ENCODE measurements at places on chromosomes 4 and X. TPM values are rescaled to one million over a fixed set of nuclear protein-coding genes. Genes with fewer than 3 reads are reported as not detected.

Gene MMAA
- total RNA-seq: 8.4 TPM

GRCh38 chrX:68930542-68931317 lies 101.9 kb downstream of the EFNB1 start:
- DNase-seq: no peak

GRCh38 chr4:104967034-104967401 lies 179.7 kb upstream of the TET2 start:
- DNase-seq: no peak

- DNase-seq: no peak
Measured at GRCh38 chr4:98204236-98204553, 57.0 kb upstream of the RAP1GDS1 start.

DNA sequence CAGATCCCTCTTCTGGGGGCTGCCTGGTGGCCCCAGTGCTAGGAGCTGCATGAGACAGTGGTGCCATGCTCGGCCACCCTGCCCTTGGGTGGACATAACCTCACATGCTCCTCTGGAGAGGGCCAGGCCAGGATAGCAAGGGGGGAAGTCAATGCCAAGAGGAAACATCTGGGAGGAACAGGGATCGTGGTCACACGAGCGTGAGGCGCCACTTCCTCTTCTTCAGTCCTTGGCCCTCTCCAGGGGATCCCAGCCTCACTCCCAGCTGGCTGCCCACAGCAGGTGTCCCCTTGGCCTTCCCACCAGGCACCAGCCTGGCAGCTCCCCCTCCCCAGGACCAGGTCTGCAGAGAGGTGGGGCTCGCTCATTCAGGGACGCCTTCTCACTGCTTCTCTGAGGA lies 28.6 kb downstream of the TBC1D14 start:
- DNase-seq: no peak

DNA sequence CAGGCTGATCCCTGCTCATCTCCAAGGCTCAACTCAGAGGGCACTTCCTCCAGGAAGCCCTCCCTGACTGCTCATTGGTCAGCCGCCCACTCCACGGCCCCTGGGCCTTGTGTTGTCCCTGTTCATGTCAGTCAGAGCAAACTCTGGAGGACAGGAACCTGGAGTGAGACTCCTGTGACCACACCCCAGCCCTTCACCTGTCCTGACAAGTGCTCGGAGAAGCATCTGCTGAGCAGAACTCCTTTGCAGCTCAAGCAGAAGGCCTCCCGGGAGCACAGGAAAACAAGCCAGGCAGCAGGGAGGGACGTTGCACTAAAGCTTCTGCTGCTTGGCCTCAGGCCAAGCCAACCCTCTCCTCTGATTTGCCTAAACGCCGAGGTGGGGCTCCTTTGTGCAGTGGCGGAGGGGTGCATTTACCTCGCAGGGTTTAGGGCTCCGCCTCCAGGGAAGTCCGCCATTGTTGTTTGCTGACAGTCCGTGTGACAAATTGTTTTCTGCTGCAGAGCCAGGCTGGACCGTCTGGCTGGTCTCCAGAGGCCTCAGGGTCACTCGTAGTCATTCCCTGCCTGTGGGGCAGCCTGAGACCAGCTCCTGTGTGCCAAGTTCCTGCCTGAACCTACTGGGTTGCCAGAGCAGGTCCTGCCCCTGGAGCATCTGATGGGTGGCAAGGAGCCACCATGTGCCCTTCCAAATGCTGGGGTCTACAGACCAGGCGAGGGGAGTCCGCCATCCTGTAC lies 61.8 kb downstream of the C4orf50 start:
- peak; percentile 51 for DNase-seq

DNA sequence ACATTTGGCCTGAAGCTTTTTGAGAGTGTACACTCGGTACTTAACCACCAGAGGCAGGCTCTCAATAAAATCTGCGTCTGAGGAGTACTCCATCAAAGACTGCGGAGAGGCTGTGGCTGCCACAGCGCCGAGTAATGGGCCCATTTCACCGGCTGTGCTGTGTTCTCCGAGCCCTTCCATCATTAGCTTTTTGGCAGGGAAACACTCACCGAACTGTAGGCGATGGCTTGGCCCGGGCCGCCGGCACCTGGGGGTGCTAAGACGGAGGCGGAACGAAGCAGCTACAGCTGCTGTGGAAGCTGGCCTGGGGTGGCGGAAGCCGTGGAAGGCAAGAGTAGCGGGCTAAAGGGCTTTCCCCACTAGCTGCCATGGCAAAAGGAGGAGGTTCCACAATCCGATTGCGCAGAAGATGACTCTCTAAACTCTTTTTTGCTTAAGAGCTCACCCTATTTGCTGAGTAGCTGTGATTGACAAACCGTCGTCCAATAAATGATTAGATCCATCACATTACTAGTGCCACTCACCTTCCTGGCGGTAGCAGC lies 48.5 kb upstream of the PABPC1L2A start:
- DNase-seq: no peak

Data from sciatic nerve (tissue), 2 donors.